ENCODE measurements at places on chromosomes 2 and 18. TPM values are rescaled to one million over a fixed set of nuclear protein-coding genes. Genes with fewer than 3 reads are reported as not detected.

The RGPD4 gene
- total RNA-seq: not detected

The XIRP2 gene
- total RNA-seq: 690 TPM

The ACVR1 gene
- 32.7 TPM for total RNA-seq

- H3K4me3 ChIP-seq: peak overlapping the region; percentile 86
- no peak for DNase-seq
- no peaks in the 10 kb centered on the region for H3K27me3 ChIP-seq
- peaks cover 47% of the 10 kb centered on the region for H3K4me1 ChIP-seq
- H3K36me3 ChIP-seq: no peaks in the 10 kb centered on the region
- H3K27ac ChIP-seq: peak overlapping the region; percentile 99
Observed at GRCh38 chr2:85326406-85327159, 1.2 kb downstream of the TGOLN2 start.

DNA sequence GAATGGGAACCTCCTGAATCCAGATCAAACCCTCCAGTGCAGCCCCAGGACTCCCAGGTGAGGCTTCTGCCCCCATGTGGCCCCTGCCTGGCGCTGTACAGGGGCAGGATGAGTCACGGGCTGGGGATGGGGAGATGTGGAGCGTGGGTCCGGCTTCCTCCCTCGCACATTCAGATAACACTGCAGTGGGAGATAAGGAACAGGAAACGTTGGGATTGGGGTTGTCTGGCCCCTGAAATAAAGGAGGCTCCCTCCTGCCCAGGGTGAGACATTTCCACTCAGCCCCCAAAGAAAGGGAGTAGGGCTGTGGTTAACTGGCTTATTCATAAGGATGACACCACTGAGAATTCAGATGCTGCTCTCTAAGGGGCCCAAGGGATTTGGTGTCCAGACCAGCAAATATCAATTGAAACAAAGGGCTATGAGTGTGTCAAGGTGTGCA, 30.7 kb downstream of the IGFBP5 start:
- no peaks in the 10 kb centered on the region for H3K36me3 ChIP-seq
- peaks cover 15% of the 10 kb centered on the region for H3K4me1 ChIP-seq
- no peaks in the 10 kb centered on the region for H3K27me3 ChIP-seq
- no peak for DNase-seq
- no peak overlapping the region for H3K4me3 ChIP-seq

GRCh38 chr2:182754231-182754630, 38.2 kb downstream of the DNAJC10 start:
- no peaks in the 10 kb centered on the region for H3K4me1 ChIP-seq

DNA sequence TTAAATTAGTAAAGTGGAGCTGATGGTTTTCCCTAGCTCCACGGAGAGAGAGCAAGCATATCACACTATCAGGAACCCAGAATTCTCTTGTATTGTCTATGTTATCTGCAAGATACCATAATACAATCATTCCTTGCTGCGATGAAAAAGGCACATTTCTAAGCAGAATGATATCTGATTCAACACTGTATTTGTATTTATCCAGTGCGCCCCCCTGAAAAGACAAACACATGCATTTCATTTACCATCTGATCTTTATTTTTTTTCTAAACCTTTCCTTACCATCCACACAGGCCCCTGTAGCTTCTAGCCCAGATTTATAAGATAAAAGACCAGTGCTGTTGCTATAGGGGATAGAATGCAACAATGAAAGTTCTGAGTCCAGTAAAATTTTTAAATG, 420.6 kb downstream of the TDRD15 start:
- no peak overlapping the region for H3K27ac ChIP-seq
- H3K4me1 ChIP-seq: no peaks in the 10 kb centered on the region
- no peak for DNase-seq
- no peak overlapping the region for H3K4me3 ChIP-seq
- H3K27me3 ChIP-seq: no peaks in the 10 kb centered on the region
- no peaks in the 10 kb centered on the region for H3K36me3 ChIP-seq

DNA sequence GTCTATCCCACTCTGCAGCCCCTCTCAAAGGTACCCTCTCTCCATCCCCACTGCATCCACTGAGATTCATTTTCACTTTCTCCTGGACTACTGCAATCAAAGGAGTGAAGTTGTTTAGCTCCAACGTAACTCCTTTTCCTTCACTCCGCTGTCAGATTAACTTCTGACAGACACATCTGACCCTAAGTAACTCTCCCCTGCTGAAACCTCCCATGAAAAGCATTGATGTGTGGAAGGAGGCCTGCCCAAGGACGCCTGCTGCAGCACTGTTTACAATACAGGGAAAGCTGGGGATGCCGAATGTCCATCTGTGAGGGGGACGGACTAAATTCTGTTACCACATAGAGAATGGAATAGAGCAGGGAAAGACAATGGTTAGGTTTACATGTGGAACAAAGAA, 114.8 kb downstream of the TMEM163 start:
- no peaks in the 10 kb centered on the region for H3K4me1 ChIP-seq
- H3K27ac ChIP-seq: no peak overlapping the region
- H3K36me3 ChIP-seq: no peaks in the 10 kb centered on the region
- no peak for DNase-seq

GRCh38 chr2:182101263-182101662, 115.6 kb downstream of the PPP1R1C start:
- H3K27me3 ChIP-seq: no peaks in the 10 kb centered on the region
- no peak for DNase-seq
- no peaks in the 10 kb centered on the region for H3K4me1 ChIP-seq
- H3K4me3 ChIP-seq: no peak overlapping the region
- H3K27ac ChIP-seq: no peak overlapping the region

DNA sequence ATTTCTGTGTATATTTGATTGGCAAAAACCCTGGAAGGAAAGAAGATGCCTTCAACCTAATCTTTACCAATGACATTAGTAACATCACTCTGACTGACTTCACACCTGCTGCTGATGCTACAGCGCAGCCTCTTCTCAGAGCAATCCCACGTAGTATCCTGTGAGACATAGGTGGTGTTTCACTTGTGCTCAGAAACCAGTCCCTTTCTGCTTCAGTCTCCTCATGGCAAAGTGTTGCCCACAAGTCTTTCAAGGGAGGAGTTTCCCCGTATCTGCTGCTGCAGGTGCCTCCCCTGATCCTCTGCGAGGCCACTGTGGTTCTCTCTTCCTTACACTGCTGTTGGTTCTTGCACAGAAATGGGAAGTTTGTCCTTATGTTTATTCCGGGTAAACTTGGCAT, 433.2 kb upstream of the TNP1 start:
- H3K36me3 ChIP-seq: no peaks in the 10 kb centered on the region
- no peak overlapping the region for H3K4me3 ChIP-seq
- H3K27ac ChIP-seq: no peak overlapping the region
- peaks cover 14% of the 10 kb centered on the region for H3K4me1 ChIP-seq
- H3K27me3 ChIP-seq: no peaks in the 10 kb centered on the region
- DNase-seq: no peak
